GM19239 (cell line): ENCODE measurements at places on chromosomes 6 and 20.

DNA sequence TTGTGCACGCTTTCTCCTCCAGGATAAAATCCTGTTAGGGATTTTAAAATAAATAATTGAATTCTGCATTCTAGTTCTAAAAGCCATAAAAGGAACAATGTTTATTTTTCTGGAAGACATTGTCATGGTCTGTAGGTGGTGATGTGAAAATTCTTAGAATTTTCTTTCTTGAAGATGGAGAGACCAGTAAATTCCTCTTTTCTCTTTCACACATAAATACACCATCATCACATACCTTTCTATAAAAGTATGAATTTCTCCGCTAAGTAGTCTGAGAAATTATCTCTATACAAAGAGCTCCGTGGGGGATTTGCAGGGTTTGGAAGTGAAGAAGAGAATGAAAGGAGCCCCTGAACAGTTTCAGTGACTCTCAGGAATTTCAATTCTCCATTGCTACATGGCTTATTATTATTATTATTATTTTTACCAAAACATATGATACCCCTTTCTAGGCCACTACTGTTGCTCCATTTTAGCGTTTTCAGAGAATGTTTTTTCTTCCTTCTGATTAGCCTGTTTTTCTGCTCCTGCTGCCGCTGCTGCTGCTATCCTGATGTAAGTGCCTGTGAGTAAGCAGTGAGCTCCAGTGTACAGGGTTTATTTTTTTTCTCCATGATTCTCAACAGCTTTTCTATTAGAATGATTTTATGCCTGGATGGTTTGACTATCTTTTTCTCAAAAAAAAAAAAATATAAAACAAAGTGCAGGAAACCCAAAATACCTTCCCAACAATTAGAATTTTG, 145.8 kb downstream of the SAMD5 start:
- DNase-seq, result no peak

DNA sequence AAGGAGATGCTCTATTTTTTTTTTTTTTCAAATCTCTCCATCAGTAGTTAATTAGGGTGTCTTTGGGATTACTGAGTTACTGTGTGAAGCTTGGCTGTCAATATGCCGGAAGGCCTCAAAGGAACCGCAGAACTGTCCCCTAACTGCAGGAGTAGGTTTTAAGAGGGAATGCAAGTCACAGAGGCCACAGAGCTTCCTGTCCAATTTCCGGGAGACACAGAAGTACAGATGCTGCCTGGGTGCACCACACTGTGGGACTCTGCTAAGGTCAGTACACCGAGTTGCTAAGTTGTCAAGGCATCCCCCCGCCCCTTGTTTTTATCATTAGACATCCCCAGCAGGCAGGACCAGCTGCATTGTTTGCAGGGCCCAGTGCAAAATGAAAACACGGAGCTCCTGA, 120.2 kb upstream of the RAB32 start:
- DNase-seq, result no peak

DNA sequence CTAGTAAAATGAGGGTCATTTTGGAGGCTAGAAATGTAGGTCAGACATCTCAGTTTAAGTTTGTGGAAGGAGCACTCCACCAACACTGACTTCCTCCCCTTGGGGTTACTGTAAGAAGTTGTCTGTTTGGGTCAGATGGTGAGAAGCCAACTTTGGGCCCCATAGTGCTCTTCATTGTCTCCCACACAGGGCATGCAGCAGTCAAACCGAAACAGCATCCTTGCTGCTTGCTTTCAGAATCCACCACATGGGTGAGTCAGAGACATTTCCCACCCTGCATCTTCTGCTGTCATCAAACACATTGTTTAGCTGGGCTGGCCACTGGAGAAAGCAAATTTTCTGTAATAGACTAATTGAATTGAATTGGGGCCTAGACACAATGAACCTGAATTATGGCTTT, 16.8 kb downstream of the IL17F start:
- peak; percentile 56 for DNase-seq

DNA sequence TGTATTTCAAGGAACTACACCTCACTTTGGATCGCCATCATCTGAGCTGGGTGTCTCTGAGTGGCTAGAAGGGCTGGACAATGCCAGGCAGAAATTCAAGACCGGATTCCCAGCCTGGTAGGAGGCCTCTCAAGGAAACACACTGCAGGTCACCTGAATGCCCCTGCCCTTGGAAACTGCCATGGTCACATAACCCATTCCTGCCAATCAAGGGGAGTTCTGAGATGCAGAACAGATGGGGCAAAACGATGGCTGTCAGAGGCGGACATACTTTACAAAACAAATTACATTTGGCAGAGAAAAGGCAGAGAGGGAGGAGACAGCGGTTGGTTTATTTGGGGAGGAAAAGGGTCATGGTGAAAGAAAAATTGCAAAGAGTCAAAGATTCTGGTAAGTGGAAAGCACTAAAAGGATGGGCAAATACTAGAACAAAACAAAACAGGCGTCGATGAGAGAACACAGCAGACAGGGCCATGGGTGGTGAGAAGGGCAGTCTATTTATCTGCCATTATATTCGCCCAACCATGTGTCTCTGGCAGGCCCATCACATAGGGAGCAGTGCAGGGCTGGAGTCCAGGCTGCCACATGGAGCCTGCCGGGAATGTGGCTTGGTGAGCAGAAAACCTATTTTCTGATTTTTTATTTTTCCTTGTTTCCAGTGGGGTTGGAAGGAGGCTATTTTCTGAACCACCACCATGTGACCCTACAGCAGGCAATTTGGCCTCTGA, 13.5 kb downstream of the BEND3 start:
- no peak for DNase-seq

GRCh38 chr6:54896302-54896701, 49.7 kb downstream of the FAM83B start:
- DNase-seq, result no peak

GRCh38 chr6:39847221-39847620, 55.0 kb downstream of the DAAM2 start:
- DNase-seq, result no peak

DNA sequence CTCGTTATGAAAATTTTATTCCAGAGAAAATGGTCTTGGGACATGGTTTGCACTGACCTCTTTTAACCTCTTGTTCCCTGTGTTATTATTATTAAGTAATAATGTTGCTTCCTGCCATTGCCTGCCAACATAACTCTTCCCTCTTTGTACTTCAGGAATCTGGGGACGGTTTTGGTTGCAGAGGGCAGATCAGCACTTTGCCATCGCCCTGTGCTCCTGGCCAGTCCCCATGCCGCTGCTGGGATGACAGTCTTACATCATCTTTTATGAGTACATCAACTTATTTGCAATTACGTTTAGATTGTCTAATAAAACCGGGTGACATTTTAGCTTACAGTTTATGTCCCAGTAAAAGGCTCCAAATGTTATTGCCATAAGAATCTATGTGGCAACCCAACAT, 157.2 kb downstream of the CDH26 start:
- DNase-seq, result no peak

DNA sequence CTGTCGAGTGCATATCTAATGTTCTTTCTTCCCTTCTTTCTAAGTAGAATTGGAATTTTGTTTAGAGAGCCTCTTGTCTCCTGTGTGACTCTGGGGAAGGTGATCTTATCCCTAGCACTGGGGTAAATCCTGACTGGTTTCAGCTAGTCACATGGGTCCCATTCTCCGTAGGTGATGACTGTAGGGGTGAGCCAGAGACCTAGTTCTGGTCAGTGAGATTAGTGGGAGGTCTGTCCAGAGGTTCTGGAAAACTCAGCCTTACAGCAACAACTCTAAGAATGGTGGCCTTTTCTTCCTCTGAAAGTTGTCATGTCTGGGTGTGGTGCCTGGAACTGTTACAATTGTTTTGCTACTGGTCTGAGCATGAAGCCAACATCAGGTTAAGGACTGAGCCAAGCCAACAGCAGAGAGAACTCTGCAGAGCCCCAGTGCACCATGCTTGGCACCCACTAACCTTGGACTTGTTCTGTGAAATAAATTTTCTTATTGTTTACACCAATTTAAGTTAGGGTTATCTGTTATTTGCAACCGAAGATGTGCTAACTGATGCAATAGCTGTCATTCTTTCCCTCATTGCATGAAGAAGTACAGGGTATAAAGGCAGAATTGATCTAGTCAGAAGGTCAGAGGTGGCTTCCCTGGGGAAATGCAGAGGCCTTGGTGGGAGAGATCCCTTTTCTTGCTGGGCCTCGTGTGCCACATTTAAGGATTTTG, 56.8 kb upstream of the TULP4 start:
- DNase-seq, result no peak

DNA sequence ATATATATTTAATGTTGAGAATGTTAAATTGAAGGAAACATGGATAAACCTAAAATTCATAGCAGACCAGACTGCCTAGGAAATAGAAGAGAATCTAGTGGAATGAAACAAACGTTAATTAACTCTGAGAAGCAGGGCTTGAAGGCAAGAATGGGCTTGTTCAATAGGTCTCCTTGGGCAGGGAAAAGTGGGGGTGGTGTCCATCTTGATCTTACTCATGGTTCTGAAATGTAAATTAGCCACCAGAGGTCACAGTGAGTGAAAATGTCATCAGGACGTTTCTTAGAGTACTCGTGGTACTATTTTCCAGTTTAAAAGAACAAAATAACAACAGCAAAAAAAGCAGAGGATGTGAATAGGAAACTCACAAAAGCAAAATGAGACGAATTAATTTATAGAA, 66.8 kb upstream of the BTBD3 start:
- no peak for DNase-seq

GRCh38 chr6:150142670-150143515, at the start of gene PPP1R14C:
Gene PPP1R14C, plus strand, starts transcription at chr6:150143044. Its CDS starts 149 bp downstream, at chr6:150143193.
- DNase-seq, result no peak

DNA sequence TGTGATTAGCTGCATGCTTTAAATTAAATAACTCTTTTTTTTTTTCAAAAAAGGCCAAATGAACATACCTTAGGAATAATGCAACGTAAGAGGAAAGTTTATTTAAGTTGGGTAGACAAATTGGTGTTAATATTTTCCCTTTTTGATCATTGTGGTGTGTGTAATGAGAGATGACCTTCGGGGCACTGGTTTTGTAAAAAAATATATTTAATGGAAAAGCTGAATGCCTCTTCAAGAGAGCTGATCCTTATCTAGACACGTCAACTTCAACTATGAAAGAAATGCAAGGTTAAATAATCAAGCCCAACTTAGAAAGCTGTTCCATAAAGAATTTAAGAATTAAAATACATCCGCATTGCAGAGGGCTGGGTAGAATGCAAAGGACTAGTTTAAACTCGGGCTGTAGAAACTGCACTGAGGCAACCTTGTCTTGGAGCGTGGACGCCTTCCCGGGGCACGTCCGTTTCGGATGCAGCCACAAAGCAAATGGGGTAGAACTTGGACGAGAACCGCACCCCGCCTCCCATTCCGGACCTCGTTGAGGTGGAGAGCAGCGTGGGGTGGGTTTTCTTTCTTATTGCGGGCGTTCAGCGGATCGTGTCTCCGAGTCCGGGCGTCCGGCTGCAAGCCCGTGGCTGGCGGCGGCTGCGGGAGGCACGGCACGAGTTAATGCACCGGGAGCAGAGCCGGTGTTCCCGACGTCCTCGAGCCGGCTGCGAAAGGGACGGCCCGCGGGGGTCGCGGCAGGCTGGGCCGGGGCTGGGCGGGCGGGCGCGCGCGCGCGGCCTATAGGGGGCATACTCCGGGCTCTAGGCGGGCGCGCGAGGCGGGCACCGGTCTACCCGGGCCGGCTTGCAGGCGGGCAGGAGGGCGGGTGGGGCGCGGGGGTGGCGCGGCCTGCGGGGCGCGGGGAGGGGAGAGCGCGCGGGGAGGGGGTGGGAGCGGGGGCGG, 1.9 kb downstream of the JARID2 start:
- DNase-seq, result no peak

DNA sequence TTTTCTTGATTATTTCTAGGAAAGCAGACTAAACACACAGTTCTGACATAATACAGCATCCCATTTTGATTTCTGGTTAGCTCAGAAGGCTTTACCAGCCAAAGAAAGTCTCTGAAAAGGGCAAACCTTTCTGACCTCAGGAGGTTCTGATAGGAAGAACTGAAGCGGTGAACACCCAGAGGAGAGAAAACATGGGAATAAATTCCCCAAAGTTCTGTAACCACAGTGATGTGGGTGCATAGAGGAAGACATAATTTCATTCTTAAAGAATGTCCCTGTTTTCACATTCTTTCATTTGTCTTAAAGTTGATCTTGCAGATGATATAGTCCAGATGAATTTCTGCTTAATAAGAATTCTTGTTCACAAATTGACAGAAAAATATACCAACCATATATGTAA, 60.3 kb downstream of the RSPO3 start:
- DNase-seq, result no peak

GRCh38 chr6:75893058-75893775, 144.2 kb downstream of the MYO6 start:
- DNase-seq, result no peak

GRCh38 chr6:152575161-152575560, 62.0 kb downstream of the SYNE1 start:
- no peak for DNase-seq

- no peak for DNase-seq
These were observed 26.5 kb upstream of the SH3BGRL2 start for GRCh38 chr6:79604583-79605037.

- no peak for DNase-seq
These were observed 372.7 kb downstream of the ADGRB3 start for GRCh38 chr6:69007781-69008180.

DNA sequence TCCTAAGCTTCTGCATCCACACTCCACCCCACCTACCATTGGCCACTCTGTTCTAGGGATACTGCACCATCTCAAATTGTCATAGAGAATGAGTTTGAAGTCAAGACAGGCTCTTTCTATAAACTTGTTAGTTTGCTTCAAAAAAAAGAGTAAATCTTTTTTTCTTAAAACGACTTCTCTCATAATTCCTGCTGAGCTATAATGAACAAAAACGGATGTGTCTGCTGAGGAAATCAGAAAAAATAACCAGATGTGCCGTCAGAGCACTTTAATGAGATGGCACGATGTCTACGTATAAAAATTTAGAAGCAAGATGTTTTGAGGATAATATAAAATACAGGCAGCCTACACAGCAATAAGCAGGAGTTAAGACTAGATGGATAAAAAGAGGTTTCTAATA, 24.0 kb upstream of the DDO start:
- no peak for DNase-seq

DNA sequence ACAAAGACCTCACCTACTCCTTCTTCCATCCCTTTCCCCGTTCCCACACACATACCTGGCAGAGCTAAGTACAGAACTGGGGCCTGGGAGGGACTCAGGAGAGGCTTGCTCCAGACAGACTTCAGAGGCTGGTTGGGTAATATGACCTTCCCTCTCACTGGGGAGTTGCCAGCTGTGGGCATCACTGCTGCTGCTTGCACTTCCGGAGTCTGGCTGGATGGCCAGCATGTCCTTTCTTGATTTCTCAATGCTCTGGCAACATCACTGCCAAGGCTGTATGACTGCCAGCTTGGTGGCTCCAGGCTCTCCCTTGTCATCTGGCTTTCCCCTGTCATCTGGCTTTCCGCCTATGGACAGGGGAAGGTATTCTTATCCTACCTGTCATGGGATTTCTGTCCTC, 47.8 kb downstream of the CDH22 start:
- DNase-seq, result no peak

GRCh38 chr6:139519097-139519496, 144.6 kb upstream of the CITED2 start:
- no peak for DNase-seq
